H1 (cell line): ENCODE measurements at places on chromosomes 6 and 20.

DNA sequence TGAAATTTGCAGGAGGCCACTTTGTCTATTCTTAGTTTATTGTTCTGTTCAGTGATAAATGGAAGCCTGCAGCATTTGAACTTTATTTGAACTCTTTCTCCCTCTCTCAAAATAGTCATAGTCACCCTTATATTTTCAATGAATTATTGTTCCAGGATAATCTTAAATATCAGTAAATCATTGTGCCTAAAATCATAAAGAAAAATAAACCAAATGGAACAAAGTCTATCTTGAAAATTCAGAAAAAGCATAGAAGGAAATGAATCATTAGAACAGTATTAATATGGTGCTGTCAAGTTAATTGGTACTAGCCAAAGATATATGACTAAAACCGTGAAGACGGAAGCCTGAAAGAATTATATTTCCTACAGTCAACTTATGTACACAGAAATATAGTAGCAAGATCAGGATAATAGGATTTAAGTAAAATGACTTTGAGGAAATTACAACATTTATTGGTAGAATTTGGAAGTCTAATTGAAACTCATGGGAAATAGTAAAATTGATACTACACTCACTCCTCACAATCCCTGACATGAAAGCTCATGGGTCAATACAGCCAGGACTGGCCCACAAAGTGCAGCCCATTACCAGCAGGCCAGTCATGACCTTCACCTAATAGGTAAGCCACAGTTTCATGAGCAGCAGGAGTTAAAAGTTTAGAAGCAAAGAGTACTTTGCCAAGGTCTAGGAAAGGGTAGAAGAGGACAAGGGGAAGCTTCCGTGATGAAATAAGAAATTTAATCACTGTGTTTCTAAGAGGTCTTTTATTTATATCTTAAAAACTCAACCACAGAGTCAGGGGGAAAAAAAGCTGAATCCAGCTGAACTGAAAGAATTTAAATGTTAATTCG, 119.9 kb upstream of the ENPP5 start:
- no peak for DNase-seq

DNA sequence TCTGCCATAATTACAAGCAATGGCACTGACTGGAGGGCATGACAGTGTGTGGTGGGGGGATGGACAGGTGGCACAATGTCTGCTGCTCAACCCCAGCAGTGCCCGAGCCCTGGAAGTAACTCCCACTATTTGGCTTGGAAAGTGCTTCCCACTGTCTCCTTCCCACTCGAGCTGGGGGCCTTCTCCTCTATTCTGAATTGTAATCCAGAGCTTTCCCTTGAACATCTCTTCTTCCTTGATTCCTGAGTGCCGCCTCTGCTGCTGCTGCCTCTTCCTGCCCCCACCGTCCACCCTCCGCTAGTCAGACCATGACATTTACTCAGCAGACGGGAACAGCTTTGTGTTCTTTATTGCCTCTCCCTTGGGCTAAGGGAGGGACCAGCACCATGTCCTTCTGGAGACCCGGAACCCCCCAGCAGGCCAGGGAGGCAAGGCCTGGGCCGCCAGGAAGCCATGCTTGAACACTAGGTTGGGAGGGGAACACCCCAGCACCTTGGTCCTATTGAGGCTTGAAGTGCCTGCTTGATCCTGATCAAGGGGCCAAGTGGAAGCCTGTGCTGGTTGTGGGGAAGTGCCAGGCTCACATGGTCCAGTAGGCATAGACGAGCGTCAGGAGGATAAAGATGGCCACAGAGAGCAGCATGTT, 17.0 kb downstream of the CCDC167 start:
- no peak for DNase-seq

- no peak for DNase-seq
Observed at GRCh38 chr6:166206510-166207283, 39.0 kb upstream of the TBXT start.

DNA sequence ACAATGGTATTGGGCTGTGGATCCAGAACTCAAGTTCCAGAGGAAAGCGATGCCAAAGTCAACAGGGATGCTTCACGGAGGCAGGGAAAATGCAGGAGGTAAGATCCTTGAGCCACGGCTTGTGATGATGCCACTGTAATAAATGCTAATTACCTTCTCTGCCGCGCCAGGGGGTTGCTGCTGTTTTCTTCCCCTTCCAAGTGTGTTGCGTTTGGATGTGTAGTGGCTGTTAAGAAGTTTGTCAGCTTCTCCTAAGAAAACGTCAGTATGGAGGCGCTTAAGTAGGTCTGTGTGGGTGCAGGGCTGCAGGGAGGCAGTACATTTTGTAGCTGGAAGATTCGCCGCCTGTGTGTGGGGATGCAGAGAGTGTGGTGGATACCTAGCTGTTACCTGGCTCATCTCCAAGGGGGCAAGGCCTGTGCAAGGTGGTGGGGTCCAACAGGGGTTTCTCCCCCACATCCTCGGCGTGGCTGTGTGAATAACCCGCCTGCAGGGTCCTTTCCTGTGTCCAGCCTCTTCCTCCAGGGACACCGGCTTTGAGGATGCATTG, 318.7 kb downstream of the CDH4 start:
- DNase-seq: no peak

GRCh38 chr20:22908944-22909343, 126.2 kb upstream of the SSTR4 start:
- no peak for DNase-seq

DNA sequence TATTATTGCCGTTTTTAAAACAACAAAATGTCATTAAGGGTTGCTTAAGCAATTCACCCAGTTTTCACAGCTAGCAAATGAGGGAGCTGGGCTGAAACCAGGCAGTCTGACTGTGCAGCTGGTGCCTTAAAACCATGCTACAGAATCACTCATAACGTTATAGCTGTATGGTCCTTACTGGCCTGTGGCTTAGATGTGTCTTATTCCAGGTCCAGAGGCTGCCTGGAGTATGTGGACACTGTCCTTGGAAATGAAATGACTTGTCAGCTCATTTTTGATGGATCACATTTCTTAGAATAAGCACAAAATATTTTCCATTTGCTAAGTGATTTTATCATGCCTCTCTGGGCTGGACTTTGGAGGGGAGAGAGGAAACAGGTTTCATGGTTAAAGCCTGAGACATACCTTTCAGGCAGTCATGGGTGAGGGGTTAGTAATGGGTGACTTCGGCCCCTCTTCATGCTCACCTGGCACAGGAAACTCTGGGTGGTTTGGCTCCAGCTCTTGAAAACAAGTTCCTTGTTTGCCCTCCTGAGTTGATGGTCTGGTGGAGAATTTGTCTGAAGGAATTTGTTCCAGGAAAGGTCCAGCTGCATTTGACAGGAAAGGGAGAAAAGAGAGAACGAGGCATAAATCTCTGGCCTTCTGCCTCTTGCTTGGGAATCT, 823.2 kb downstream of the DHX35 start:
- no peak for DNase-seq

DNA sequence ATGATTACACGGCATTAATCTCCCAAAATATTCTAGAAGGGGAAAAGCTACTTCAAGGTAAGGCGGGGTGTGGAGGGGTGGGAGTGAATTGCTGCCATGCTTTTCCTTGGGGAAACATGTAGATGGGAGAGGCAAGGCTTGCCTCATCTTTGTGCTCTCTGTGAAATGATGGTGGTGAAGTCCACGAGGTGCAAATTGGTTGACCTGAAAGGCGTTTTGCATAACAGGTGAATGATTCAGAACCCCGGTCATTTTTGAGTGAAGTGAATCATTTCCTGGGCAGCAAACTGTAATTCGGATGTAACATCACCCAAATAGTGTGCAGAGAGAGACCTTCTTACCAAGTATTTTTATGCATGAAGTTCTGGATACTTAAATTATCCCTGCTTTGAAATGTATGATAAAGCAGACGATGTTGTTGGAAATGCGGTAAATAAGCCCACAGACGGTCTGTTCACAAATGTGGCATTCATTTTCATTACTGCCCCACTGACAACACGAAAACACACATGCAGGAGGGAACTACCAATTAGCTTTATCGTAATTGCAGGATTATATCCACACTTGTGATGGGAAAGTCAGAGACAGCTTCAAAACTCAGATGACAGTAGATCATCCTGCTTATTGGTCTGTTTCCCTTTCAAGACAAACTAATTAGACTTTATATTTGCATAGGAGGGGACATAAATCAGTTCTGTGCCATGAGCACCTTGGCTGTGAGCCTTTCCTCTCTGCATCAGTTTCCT, 3.0 kb downstream of the CDH4 start:
- no peak for DNase-seq

GRCh38 chr6:23202207-23202606, 632.8 kb downstream of the HDGFL1 start:
- no peak for DNase-seq

DNA sequence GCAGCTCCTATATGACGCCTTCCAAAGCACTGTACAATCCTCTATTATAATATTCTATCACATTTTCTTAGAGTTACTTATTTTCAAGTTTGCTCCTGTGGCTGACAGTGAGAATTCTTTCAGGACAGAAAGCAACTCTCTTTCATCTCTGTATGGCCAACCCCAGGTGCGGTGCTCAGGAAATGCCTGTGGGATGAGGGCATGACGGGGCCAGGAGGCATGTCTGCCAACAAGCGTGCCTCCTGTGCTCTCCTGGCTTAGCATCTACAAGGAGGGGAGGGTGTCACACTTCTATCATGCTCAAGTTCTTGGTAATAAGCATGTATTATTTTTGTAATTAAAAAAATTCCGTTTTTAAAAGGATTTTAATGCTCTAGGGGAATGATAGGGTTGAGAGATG, 11.4 kb downstream of the MRPL14 start:
- no peak for DNase-seq

- no peak for DNase-seq
Observed at GRCh38 chr6:135071541-135071940, 16.9 kb upstream of the HBS1L start.

DNA sequence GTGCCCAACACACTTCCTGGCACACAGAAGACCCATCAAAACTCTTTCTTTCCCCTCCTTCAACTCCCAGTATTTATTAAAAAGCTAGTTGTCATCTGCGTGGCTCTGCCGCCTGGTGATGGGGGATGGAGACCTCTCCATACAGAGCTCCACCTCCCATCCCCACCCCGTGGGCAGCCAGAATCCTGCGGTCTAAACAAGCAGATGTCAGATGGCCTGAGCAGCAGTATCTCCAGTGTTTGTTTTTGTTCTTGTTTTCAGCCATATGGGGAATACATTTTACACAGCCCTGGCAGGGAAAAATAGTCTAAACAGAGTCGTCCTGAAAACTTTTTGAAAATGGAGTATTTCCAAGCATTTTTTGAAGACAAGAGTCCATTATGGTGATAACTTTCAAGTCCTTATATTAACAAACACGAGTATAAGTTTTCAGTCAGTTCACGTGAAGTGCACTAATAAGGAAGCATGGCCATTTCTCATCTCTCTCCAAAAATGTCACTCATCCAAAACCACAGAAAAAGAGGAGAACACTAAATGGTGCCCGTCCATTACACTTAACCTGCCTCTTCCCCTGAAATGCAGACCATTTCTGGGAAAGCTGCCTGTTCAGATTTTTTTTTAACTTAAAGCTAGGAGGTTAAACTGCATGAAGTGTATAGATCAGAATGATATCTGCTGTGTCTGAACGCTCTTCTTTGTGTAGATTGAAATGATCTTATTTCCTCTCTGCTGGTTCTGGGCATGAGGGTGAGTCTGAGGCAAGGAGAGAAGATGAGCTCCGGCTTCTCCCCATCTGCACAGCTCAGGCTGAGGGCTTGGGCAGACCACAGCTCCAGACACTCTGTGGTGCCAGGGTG, 91.0 kb downstream of the TCP11 start:
- DNase-seq: no peak

DNA sequence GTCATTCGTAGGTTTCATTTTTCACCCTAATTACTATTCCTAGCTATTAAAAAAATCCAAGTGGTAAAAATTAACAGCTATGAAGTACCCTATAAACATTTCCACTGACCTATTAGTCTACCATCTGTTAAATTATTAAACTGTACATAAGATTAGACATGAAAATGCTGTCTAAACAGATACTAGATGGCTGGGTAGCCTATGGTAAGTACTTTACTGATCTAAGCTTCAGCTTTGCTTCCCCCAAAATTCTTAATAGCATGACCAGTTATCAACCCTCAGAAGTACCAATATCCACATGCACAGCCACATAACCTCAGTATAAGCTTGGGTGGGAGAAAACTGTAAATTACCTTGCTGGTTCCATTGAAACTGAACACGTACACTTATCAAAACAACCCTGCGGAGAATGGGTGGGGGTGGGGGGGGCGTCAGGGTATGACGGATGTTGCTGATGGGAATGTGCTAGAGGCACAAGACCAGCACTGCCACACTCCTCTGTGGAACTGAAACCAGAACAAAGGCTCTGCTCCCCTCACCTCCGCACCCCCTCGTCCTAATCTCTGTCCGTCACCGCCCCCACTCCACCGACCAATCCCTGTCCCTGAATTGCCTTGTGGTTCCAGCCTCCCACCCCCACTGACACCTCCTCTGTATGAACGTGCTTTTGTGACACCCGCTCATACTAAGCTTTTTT, 45.3 kb downstream of the B4GALT5 start:
- DNase-seq: no peak

GRCh38 chr6:96613291-96613999, 50.5 kb downstream of the FHL5 start:
- no peak for DNase-seq

- no peak for DNase-seq
Observed at GRCh38 chr20:46364670-46365486, 41.5 kb downstream of the ELMO2 start.

DNA sequence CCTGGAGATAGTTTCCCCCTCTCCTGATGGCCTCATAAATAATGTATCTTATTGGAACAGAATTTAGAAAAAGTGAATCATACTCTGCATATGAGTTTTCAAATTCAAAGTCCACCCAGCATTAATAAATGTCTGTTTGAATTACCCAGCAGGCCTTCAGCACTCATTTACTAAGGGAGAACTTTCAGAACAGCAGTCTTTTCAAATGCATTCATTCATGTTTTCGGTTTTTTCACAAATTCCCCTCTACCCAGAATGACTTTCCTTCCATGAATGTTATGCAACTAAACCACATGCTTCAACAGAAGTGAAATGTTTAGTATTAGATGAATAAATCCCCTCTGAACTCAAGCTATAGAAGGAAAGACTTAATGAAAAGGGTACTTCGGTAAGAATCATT, 92.4 kb downstream of the RTN4IP1 start:
- no peak for DNase-seq

GRCh38 chr20:32960222-32960518, 44.1 kb downstream of the SUN5 start:
- no peak for DNase-seq

- no peak for DNase-seq
Observed at GRCh38 chr6:149223120-149223903, 94.2 kb upstream of the TAB2 start.

GRCh38 chr6:110703906-110704594, 111.2 kb downstream of the CDK19 start:
- DNase-seq: no peak

DNA sequence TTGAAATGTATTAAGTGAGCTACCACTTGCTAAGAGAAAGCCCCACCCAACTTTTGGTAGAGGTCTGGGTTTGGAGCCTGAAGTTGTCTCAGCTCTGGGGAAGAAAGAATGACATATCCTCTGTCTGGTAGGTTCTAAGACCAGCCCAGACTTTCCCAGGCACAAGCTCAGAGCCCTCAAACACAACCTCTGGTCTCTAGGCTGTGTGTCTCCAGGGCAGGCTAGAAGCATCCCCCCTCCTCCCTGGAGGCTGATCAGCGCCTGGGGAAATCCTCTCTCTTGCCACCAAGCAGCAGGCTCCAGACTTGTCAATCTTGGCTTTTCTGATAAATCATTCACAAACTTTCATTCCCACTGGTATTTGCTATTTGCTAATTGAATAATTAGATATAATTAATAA, 226.5 kb upstream of the CST7 start:
- no peak for DNase-seq

GRCh38 chr20:64265201-64265600, 9.7 kb downstream of the PCMTD2 start:
- no peak for DNase-seq

- DNase-seq: no peak
Observed at GRCh38 chr6:11050731-11051130, 6.6 kb upstream of the ELOVL2 start.
